ENCODE measurements at places on chromosomes 3 and 15.

- DNase-seq = no peak
These were observed 68.4 kb downstream of the CRTC3 start for GRCh38 chr15:90598031-90598577.

- DNase-seq = no peak
These were observed 47.3 kb downstream of the PTPRG start for GRCh38 chr3:61608711-61609110.

DNA sequence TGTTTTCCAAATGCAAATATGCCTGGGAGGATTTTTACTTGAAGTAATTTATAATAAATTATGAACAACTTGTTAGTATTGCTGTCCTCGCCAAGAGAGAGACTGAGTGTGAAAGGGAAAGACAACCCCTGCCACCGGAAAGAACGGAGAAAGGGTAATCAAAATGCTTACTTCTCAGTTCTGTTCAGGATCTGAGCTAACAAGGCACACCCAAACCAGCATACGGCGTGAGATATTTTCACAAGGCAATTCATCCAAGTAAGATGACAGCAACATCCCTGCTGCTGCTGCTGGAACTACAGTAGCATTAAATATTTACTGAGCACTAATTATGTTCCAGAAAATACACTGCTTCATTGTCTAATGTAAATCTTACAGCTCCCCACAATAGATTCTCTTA is 96.1 kb downstream of the KBTBD8 start:
- no peak for DNase-seq

GRCh38 chr3:190205739-190206138 is 85.0 kb upstream of the P3H2 start:
- DNase-seq = no peak

DNA sequence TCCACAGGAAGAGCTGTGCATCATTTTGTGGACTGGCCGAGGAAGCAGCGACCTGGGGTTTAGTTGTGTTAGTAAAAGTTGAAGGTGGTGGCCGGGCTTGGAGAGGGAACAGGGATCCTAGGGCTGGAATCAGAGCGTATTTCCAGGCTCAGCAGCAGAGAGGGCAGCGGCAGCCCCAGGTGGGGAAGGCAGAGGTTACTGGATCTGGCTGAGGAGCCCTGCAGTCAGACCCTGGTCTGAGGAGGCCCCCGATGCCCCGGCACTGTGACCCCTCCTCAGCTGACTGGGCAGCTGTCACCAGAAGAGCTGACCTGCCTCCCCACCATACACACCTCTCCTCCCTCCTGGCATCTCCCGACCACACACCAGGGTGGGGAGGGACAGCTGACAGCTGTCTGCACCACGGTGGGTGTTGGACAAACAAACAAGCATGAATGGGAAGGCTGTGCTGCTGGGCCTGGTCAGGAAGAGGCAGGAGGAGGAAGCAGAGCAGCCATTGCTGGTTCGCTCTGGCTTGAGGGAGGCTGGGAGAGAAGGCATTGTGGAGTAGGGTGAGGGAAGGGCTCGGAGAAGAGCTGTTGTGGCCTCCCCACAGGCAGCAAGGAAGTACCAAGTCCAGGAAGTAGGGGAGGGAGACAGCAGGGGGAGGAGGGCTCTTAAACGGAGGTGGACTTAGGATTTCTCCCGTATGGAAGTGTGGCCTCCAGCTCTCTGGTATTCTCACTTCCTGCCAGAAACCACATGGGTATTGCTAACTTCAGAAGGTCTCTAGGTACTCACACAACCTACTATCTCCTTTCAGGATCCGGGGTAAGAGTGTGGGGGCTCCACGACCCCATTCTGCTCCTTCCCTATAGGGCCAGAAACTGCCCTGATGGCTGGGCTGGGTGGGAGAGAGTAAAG is 49.5 kb upstream of the HACD2 start:
- no peak for DNase-seq

DNA sequence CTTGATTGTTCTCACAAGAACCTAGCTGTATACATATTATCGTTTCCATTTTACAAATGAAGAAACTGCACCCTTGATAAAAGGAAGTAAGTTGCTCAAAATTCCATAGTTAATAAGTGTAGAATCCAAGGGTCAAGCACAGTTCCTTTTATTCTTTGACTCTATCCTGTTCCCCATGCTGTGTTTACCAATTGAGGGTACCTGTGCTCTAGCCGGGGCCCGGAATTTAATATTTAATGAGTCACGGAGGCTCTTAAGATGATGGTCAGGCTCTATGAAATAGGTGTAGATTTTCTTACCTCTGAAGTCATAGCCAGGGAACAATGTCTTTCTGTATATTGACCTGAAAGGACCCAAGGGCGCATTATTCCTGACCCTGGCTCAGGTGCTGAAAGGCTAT is 65.2 kb downstream of the LPP start:
- DNase-seq = no peak

GRCh38 chr3:37913522-37913921 is 51.8 kb downstream of the CTDSPL start:
- DNase-seq = no peak

- no peak for DNase-seq
These were observed 2.7 kb downstream of the SLC6A20 start for GRCh38 chr3:45793482-45794176.

DNA sequence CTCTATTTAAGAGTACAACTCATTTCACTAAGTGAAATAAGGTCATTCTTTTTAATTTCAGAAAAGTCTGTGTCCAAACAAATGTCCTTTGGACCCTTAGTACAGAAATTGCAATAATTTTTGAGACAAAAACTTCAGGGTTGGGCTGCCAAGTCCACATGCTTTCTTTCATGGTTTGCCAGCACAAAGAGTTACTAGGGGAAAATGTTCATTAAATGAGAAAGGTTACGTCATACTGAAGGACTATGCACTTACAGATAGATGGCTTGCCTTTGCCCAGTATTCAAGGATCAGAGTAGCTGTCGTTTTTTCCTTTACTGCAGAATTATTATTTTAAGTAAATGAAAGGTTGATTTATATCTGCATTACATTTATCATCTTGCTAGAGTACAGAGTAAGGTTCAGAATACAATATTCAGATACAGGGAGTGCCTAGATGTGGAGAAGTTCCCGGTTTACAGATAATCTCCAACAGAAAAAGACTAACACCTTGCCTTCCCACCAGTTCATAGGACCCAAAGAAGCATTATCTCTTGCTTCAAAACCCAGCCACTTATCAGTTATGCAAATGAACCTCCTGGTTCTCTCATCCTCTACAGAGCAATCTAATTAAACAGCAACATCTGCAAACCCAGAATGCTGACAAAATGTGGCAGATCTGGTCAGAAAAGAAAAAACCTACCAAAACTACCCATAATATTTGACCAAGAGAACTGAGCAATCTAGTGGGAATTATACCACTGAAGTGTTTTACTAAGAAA is 179.3 kb downstream of the FRMD5 start:
- DNase-seq = no peak

All from stimulated activated CD8-positive, alpha-beta memory T cell treated with anti-CD3 and anti-CD28 coated beads, Interleukin-4, amount 100 ng/mL, for 1 hour (primary cell).